AG09309 (cell line): ENCODE measurements at places on chromosomes 2 and 18.

DNA sequence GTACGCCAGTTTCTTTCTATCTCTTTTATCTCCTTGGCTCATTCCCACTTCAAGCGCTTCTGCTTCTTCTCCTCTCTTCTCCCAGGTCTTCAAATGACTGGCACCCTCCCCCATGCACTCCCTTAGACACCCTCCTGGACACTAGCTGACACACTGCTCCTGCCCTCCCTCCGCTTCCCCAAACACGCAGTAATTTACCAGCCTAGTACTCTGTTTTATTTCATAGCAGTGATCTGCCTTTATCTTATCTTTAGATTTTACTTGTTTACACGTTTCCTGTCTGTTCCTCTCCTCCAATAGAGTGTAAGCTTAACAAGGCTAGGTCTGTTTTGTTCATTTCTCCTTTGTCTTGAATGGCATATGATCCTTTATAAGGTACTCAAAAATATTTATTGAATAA is 93.9 kb downstream of the SCN3A start:
- DNase-seq, result no peak

GRCh38 chr18:79573921-79574491 is 105.6 kb upstream of the CTDP1 start:
- DNase-seq, result no peak

DNA sequence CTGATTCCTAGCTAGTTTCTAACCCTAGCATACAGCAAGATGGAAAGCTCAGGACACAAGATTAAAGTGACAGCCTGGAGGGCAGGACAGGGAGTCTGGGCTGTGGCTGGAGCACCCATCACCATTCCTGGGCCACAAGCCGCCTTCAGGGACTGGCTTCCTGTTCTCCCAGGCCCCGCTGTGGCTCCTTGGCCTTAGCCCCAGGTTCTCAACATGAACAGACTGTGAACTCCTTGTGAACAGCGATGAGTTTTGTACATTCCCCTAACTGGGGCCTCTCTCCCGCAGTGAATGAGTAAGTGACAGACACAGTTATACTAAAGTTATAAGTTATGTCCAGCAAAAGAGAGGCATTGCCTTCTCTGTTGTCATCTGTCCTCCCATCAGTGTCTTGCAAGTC is 35.9 kb upstream of the SLC14A1 start:
- no peak for DNase-seq

- no peak for DNase-seq
These were observed 881 bp downstream of the PIKFYVE start for GRCh38 chr2:208266936-208267335.

DNA sequence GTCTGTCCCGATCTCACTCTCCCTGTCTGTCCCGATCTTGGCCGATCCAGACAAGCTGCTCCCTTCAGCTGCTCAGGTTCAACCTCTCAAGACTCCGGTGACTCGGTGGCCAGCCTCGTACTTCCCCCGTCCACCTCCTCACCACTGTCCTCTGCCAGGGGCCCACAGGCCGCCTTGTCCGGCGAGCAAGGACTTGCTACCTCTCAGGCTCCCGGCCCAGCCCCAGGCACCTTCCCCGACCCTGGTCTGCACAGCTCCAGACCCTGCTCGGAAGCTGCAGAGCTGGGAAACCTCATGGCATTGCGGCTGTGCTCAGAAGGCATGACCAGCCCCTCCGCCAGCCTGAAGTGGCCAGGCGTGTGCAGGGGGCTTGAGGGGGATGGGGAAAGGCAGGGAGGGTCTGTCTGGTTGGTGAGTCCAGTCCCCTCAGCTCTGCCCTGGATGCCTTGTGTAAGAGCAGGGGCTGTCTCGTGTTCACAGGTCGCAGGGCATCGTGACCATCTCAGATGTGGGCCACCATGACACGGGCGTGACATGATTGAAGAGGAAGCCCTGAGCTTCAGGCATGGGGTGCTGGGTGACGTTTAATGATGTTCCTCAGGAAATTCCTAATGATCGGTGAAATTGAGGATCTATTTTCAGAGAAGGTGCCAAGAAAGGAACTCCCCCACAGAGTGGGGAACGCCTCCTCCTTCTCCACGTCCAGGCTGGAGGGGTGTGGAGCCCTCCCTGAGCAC is 121.2 kb upstream of the CTDP1 start:
- no peak for DNase-seq
